A172 (cell line): ENCODE measurements at places on chromosomes 2 and 18. TPM values are rescaled to one million over a fixed set of nuclear protein-coding genes. Genes with fewer than 3 reads are reported as not detected.
A peak's percentile ranks its signal among the peaks of the same experiment; 100 is the strongest.

DNA sequence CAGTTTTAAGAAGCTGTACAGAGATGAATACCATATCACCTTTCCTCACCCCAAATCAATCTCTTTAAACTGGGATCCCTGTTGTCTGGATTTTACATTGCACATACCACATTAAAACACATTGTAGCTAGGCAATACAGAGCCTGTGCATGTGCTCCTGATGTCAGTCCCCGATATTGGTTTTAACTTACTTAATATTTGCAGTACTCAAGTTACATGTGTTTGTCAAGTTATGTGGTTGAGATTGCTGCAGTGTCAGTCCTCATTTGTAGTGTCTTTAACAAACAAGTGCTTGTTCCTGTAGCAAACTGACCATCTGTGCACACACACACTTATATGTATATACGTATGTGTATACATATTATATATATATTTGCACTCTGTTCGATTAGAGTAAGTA, 10.4 kb upstream of the UBE2E3 start:
- no peak for DNase-seq

DNA sequence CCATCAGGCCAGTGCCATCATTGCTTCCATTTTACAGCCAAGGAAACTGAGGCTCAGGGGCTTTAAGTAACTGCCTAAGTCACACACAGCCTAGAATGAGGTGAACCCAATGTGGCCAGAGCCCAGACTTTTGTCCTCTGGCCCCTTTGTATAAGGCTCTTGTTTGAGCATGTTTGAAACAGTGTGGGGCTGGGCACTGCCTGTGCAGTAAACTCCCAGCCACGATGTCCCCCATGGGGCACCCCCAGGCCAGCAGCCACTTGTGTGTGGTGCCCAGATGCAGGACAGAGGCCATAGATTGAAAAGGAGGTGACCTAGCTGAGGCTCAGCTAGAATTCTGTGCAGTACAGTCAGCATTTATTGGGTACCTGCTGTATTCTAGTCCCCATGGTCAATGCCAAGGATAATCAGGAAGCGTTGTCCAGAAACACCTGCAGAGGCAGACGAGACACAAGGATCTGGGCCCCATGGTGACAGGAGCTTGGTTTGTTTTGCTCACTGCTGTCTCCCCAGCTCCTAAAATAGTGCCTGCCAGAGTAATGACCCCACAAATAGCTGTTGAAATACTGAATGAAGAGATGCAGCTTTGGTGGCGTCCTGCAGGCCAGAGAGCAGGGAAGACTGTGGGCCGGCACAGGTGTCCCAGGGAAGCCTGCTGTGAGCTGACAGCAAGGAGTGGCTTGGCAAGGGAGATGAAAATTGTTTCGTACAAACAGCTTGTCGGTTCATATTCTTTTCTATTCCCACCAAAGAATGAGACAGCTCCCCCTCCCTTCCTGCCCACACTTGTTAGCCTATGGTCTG, 160.7 kb downstream of the LDLRAD4 start:
- no peak for DNase-seq

EGR4 gene
- total RNA-seq, result not detected in 2 replicates

GRCh38 chr2:113240915-113241911, 37.5 kb downstream of the PAX8 start:
- peak; percentile 100 for DNase-seq

TUBB8B gene
- not detected in 2 replicates for total RNA-seq

DNA sequence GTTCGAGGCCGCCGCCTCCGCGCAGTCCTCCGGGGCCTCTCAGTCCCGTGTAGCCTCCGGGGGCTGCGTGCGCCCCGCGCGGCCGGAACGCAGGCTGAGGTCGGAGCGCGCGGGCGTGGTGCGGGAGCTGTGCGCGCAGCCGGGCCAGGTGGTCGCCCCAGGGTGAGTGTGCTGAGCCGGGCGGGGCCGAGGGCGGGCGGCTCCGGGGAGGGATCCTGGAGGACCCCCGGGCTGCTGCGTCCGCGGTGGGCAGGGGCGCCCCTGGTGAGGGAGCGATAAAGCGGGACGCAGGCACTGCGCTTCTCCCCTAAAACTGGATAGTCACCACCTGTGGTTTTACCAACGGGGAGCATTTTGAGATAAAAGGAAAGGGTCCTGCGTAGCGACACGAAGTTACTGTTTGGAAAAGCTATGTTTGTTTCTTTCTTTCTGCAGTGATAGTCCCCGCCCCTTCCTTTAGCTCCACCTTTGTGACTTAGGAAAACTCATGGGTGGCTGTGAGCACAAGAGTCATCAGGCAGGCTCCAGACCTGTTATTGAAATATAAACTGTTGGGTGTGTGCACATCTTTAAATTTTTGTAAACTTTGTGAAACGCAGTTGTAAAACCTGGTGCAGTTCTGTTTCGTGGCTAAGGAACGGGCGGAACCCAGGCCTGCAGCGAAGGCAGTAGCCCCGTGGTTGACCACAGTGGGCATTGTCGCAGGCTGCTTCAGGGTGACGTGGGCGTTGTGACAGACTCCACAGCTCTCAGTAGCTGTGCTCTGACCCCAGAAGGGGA, 687 bp downstream of the CTDP1 start:
- DNase-seq, result no peak

DNAJC5G gene
- not detected in 2 replicates for total RNA-seq

DNA sequence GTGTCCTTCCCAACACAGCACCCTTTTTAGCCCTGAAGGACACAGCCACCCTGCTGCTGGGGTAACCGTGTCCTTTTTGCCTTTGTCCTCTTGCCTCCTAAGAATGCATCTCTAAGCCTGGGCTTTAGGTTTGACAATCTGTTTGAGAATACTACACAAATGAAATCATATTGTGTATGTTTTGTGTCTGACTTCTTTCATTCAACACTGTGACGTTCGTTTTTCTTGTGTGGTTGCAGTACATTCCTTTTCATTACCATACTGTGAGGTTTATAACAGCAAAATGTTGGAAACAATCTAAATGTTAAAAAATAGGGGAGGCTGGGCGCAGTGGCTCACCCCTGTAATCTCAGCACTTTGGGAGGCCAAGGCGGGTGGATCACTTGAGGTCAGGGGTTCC, 11.2 kb downstream of the ASPRV1 start:
- DNase-seq, result no peak

- DNase-seq, result no peak
Measured at GRCh38 chr2:30677231-30677630, 130.0 kb downstream of the CAPN13 start.

CYTIP gene
- total RNA-seq, result not detected in 2 replicates

GRCh38 chr2:135663148-135663700, 78.4 kb upstream of the UBXN4 start:
- DNase-seq, result peak; percentile 38

- DNase-seq, result no peak
Measured at GRCh38 chr18:56197241-56197859, 441.0 kb downstream of the TXNL1 start.

DNAJC27 gene
- 3.2 and 3.8 TPM in 2 replicates for total RNA-seq

DNA sequence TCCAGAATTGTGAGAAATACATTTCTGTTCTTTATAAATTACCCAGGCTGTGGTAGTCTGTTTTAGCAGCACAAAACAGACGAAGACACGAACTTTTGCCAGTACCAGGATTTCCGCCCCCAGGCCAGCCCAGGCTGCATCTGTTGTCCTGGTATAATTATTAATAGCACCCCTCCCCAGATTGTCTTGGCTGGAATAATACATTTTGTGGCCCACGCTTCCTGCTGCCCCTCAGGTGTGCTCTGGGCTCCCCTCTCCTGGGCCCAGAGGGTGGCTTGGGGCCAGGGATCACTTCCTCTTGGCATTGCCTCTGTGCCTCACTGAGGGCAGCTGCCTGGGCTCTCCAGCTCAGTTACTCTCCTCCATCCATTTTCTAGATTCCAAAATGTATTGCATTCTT, 102.1 kb upstream of the HS6ST1 start:
- no peak for DNase-seq

CDH7 gene
- total RNA-seq, result not detected in 2 replicates

DNA sequence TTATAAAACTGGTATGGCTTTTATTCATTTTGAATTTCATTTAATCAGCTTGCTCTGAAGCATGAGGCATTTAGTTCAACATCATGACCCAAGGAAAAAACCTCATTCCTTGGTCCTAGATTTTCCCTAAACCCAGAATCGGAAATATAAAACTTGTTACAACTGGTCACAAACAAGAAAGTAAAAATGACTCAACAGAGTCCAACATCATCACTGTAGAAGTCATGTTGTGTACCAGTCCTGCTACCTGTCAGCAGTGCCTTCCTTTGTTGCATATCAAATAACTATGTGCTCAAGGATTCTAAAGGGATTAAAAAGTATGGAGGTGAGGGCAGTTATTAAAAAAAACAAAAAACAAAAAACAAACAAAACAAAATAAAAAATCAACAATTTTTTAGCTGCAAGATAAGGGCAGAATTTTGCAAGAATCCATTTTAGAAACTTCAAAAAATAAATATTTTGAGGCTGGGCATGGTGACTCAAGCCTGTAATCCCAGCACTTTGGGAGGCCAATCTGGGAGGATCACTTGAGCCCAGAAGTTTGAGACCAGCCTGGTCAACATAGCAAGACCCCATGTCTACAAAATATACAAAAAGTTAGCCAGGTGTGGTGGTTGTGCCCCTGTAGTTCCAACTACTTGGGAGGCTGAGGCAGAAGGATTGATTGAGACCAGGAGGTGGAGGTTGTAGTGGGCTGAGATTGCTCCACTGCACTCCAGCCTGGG, 18.4 kb downstream of the NCKAP1 start:
- no peak for DNase-seq

- DNase-seq, result no peak
Measured at GRCh38 chr2:70496819-70497218, 56.8 kb downstream of the TGFA start.

- DNase-seq, result peak; percentile 33
Measured at GRCh38 chr18:22250591-22250996, 81.2 kb downstream of the GATA6 start.

DNA sequence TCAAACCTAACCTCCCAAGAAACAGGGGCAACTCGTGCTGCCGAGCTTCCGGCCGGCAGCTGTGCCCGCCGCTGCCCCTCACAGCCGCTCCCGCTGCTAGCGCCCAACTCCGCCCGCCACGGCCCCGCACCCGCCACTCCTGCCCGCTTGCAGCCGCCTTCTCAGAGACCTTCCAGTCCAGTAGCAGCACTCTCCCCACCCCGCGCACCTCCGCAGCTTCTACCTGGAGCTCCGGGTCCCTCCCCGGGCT, 722 bp upstream of the C2orf15 start:
- DNase-seq, result no peak

LCT gene
- not detected in 2 replicates for total RNA-seq

GRCh38 chr2:132825601-132826000, 155.6 kb upstream of the LYPD1 start:
- DNase-seq, result no peak

- DNase-seq, result no peak
Measured at GRCh38 chr18:22347606-22348511, 69.9 kb downstream of the CTAGE1 start.

MERTK gene
- 0.10 and 0.62 TPM in 2 replicates for total RNA-seq

GBX2 gene
- 6.2 and 6.4 TPM in 2 replicates for total RNA-seq

DNA sequence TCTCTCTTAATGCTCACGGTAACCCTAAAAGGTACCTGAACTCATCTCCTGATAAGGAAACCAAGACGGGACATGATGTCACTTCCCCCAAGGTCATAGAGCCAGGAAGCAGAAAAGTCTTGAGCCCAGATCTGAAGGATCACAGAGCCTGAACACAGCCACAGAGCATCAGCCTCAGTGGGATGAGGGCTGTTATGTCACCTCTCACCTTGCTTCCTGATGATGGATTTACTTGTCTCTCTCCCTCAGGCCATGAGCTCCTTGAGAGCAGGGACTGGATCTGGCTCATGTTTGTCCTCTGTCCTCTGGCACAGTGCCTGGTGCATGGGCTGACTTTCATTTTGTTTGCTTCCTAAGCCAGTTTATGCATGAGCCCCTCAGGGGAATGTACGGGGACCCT, 54.2 kb downstream of the SERTAD2 start:
- no peak for DNase-seq

DNA sequence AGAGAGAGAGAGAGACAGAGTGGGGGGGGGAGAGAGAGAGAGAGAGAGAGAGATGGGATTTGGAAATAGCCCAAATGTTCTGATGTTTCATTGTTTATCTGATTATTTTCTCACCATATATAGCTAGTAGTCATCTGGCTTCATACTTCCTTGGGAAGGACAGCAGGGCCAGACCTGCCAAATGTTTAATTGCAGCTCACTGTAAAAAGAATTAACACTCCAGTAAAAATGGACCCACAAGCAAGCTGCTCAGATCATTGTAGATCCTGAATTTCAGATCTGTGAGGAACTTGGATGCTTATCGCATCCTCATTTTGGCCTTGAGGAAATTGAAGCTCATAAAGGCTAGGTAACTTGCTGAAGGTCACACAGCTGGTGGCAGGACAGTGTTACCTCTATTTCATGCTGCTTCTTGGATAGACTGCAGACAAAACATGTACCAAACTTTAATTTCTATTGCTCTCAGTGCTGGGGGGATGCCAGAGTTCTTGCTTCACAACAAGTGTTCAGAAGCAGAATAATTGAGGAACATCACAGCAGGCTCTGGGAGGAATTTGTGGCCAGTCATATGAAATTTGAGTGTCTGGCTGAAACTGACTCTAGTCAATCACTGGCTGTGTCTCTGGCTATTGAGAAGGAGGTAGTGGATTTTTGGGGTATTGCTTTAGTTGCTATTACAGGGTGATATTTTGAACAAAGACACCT, 223.5 kb downstream of the PIK3C3 start:
- DNase-seq, result no peak

DNA sequence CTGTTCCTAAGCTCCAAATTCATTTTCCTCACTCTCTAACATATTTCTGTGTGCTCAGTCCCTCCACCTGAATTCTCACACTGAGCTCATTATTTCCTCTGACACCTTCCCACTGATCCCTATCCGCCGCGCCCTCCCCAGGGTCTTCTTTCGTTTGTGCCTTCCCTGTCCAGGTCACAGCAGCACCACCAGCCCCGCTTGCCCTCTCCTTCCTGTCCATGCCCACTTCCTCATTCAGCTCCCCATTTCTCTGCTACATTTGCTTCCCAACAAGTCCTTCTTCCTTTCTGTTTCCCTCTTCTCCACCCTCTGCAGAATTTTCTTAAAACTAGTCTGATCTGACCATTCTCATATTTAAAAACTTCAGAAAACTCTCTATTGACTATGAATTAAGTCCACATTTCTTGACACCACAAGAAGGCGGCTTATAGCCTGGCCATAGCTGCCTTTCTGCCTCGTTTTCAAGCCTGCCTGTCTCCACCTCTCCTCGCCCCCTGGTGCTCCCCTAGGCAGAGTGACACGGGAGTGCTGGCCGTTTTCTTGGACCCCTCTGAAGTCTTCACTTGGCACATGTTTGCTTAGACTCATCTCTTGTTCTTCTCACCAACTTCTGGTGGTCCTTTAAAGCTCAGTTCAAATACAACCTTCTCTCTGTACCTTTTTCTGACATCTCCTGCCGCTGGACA, 138.7 kb upstream of the BOD1L2 start:
- DNase-seq, result no peak

- no peak for DNase-seq
Measured at GRCh38 chr2:79798776-79799175, 285.9 kb downstream of the CTNNA2 start.

GRCh38 chr2:86417961-86418360, 23.2 kb upstream of the KDM3A start:
- DNase-seq, result no peak

GRCh38 chr2:199716807-199717586, 134.0 kb downstream of the FTCDNL1 start:
- peak; percentile 21 for DNase-seq

CFC1 gene
- total RNA-seq, result not detected in 2 replicates
